ENCODE measurements at places on chromosomes 2 and 18. TPM values are rescaled to one million over a fixed set of nuclear protein-coding genes. Genes with fewer than 3 reads are reported as not detected.

DNA sequence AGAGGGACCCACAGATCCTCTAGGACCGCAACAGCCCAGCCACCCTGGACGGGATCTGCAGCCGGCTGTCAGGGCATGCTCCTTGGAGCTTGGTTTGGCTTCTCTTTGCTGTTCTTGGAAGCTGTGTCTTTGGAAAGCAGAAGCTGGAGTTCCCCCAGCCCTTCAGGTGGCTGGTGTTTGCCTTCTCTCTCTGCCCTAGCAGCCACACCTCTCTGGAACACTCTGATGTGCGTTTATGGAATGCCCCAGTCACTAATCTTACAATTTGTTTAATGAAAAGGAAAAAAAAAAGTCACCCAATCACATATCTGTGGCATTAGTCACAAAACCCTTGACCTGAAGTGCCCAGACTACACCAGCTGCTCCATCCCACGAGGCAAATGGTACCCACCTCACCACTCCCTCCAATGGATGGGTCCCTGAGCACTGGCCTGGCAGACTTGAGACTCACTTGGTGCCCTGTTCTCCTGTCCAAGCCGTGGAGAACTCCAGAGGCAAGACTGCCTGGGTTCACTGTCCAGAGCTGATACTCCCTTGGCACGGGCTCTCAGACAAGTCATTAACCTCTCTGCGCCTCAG, 70.2 kb upstream of the DAPL1 start:
- DNase-seq = no peak

The GREB1L gene
- 7.6 TPM for total RNA-seq

The ZNF397 gene
- total RNA-seq = 16.2 TPM

DNA sequence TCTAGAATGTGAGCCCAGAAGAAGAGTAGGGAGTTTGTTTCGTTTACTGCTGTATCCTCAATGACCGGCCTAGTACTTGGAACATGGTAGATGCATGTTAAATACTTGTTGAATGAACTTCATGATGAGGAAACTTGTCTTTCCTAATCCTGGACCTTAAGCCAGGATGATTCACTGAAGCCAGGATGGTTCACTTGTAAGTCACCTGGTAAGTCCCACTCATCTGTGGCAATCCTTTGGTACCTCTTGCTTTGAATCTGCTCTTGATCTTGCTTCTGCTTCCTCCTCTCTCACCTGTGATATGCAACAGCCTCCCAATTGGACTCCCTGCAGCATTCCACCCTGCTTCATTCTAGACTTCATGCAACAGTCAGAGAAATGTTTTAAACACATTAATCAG, 43.6 kb downstream of the QPCT start:
- DNase-seq = no peak

The LYG2 gene
- total RNA-seq = not detected

DNA sequence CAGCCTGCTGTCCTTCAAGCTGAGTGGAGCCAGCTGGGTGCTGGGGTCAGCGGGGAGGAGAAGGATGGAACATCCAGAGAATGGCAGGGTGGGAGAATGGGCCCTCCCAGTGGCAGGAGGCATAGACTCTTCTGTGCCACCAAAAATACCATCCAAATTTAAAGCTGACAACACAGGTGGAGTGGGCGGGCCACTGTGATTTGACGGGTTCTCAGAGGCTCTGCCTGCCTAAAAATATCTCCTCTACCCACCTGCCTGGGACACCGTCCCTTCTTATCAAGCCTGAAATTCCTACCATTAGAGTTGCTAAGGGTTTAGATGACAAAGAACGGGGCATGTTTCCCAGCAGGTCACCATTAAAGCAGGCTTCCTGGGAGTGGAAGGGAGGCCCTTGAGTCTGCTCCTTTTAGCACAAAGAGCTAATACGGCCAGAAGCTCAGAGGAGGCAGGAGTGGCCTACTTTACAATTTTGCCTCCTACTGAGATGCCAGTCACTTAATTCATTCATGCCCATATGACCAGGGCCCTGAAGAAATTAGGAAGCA, 19.8 kb upstream of the MARCHF4 start:
- DNase-seq = no peak

The ANAPC1 gene
- 41.1 TPM for total RNA-seq

DNA sequence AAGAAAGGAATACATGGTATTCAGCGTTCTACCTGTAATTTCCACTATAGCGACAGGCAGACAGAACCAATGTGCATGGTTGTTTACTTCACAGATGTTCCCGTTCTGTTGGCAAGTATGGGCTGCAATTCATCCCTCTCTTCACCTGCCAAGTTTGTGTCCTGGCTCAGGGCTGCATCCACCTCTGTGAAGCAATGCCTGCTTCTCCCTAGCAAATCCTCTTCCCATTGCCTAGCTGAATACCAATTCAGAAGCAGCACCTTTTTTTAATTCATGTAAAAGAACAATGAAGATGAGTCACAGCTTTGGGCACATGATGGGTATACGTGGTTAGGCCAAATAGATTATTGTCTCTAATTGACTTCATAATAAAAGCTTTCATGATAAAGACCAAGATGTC, 54.7 kb upstream of the LRATD1 start:
- DNase-seq = no peak

GRCh38 chr2:58032016-58032763, 14.4 kb upstream of the VRK2 start:
- no peak for DNase-seq

The IL1F10 gene
- total RNA-seq = 23.2 TPM

- no peak for DNase-seq
Measured at GRCh38 chr18:497688-498087, 2.8 kb downstream of the COLEC12 start.

GRCh38 chr18:34867520-34867919, 157.4 kb downstream of the DTNA start:
- no peak for DNase-seq

The HAT1 gene
- total RNA-seq = 23.6 TPM

The CHRNA1 gene
- total RNA-seq = not detected

The ANKRD29 gene
- 9.9 TPM for total RNA-seq

The DLX1 gene
- 0.44 TPM for total RNA-seq

DNA sequence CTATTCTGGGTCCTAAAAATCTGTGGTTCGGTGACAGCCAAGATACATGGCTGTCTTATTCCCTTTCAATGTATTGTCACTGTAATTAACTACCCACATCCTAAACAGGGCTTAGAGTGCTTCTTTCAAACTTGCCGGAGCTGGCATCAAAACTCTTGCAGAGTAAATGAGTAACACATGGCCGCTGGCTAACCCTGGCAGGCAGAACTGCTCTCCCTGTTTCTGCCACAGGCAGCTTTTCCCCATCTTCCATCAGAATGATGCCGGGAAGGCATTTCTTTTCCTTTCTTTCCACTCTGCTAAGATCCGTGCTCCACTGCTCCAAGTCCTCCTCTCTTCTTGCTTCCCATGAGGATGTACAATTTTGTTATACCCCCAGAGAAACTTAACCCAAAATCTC, 54.8 kb upstream of the PTPRM start:
- no peak for DNase-seq

GRCh38 chr2:226274143-226274542, 525.5 kb downstream of the IRS1 start:
- DNase-seq = no peak

GRCh38 chr2:146287281-146287680, 1557.5 kb upstream of the ACVR2A start:
- no peak for DNase-seq

The COLEC12 gene
- 5.4 TPM for total RNA-seq

The CNGA3 gene
- not detected for total RNA-seq

GRCh38 chr2:241799522-241800197, 9.3 kb upstream of the NEU4 start:
- no peak for DNase-seq

The NPHP1 gene
- 6.5 TPM for total RNA-seq

- DNase-seq = no peak
Measured at GRCh38 chr2:109064660-109065390, 64.2 kb upstream of the SH3RF3 start.

DNA sequence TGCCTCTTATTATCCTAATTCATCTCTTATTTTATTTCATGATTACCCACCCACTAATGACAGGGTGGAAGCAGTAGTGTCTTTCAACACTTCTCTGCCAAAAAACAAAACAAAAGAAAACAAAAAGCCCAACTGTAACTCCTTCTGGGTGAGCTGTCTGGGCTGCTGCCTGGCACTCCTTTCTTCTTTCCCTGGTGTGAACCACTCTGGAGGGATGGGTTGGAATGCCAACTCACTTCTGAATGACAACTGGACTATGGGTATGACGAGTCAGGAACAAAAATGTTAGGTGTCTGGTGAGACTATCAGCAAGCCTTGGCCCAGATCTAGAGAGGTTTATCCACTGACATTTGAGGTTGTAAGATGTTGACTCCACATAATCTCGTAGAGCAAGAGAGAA, 88.3 kb upstream of the ITGB6 start:
- no peak for DNase-seq

- no peak for DNase-seq
Measured at GRCh38 chr2:12316476-12316875, 400.3 kb upstream of the TRIB2 start.

The RAB27B gene
- 21.5 TPM for total RNA-seq

DNA sequence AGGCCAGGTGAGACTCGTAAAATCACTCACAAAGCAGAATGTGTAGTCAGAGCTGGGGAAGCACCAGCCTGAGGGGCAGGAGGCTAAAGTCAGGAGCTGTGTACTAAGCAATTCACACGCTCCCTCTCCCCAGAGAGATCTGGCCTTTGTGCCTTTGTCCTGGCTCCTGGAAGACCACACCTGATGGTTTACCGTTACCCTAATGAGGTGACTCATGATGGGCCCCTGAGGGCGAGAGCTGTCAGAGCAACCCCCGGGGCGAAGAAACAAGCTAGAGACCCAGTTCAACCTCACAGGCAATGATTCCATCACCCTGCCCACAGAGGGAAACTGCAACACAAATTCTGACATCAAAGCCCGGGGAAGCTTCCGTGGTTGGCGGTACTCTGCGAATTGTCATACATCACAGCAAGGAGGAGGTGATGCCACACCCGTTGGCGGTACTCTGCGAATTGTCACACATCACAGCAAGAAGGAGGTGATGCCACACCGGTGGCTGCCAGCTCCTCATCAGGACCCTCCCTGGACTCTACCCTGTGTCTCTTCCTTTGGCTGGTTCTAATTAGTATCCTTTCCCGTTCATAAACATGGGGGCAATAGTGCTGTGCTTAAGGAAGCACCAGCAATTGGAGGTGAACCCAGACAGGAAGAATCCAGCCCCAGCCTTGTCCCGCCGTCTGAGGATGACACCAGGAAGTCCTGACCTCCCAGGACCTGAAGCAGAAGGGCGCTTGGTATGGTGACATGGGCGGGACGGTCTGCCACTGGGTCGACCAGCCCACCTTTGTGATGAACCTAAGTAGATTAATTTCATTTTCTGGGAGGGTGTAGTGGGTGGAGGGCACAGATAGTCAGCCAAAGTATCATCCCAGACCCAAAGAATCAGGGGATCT, 30.5 kb downstream of the B3GNT7 start:
- no peak for DNase-seq

- no peak for DNase-seq
Measured at GRCh38 chr2:221096706-221097567, 475.2 kb downstream of the EPHA4 start.

DNA sequence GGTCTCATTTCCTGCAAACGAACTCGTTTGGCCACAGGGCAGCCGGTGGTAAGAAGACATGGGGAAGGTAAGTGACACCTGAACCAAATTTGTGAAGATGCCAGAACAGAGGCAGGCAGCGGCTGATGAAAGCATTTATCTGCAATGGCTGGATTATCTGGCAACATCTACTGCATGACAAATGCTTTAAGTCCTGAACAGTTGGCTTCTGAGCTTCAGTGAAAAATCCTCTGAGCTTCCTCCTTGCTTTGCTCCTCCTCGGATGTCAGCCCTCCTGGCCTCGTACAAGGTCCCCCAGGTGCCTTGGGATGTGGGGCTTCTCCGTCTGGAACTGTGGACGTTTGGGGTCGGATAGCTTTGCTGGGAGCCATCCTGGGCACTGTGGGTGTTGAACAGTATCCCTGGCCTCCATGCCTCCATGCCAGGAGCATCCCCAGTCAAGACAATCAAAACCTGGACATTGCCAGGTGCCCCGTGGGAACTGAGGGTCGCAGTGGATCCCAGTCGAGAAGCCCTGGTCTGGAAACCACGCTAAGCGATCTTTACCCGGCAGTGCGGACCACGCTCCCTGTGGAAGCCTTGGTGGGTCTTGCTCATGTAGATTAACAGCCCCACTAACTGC, 49.3 kb downstream of the KCNG2 start:
- DNase-seq = no peak

GRCh38 chr2:98634406-98635092, 26.2 kb downstream of the UNC50 start:
- no peak for DNase-seq

GRCh38 chr18:59357928-59358327, 1.1 kb downstream of the LMAN1 start:
- no peak for DNase-seq

DNA sequence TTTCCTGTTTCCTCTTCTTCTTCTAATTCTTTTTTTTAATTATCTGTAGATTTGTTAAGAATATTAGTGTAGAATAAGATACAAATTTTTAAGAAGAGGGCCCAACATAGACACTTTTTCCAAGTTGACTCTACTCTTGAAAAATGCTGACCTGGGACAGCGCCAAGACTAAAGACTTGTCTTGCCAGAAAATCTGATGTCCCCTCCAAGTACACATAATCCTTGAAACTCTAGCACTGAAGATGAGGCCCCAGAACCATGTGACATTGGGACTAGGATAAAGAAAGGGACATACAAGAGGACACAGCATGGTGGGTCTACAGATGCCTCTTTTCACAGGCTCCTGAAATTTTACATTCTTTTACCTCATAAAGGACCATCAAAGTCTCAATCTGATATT, 271.6 kb upstream of the SESTD1 start:
- DNase-seq = no peak

DNA sequence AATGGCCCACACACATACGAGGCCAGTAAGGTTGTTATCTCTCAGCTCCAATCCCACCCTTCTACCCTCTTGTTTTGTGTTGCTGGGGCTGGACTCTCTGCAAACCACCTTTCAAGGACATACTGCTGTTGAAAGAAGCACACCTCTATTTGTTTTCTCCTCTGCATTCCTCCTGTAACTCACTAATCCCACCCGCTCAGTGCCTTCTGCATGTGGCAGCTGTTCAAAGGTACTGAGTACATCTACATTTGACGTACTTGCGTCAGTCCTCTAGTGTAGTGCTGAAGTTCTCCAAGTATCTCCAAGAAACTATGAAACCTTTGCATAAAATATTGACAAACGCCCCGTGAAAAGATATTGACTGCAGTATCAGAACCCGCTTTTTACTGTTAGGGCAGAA, 310.6 kb downstream of the AFF3 start:
- DNase-seq = no peak

- DNase-seq = no peak
Measured at GRCh38 chr2:85400023-85400422, 10.1 kb downstream of the CAPG start.

The TRIM43 gene
- total RNA-seq = not detected

The STK25 gene
- 154 TPM for total RNA-seq

DNA sequence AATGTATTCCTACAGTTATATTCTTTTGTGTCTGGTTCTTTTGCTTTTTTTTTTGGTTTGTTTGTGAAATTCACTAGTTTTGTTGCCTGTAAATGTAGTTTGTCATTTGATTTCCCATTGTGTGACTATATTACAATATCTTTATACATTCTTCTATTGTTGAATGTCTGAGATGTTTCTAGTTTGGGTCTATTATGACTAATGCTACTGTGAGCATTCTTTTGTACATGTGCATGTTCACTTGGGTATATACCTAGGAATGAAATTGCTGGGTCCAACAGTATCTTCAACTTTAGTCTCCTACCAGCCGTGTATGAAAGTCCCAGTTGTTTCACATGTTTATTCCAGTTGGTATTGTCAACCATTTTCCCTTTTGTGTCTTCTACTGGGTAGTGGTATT, 112.7 kb upstream of the RBMS1 start:
- no peak for DNase-seq

GRCh38 chr2:128377071-128377910, 58.6 kb upstream of the HS6ST1 start:
- DNase-seq = no peak
